ENCODE measurements at places on chromosomes 11 and 22.
A peak's percentile ranks its signal among the peaks of the same experiment; 100 is the strongest.

DNA sequence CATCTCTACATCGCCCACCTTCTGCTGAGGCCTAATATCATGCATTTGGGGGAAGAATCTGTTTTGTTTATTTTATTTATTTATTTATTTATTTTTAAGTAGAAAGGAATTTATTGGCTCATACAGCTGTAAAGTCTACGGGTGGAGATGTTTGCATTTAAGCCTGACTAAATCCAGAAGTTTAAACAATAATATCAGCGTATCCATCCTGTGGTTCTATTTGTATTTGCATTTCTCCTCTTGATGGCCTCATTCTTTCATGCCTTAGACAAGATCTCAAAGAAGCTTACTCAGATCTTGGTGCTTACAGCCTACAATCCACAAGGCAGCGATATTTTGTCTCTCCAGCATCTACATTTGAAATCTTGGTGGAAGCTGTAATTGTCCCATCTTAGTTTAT, 67.1 kb upstream of the CARD18 start:
- no peak for DNase-seq

DNA sequence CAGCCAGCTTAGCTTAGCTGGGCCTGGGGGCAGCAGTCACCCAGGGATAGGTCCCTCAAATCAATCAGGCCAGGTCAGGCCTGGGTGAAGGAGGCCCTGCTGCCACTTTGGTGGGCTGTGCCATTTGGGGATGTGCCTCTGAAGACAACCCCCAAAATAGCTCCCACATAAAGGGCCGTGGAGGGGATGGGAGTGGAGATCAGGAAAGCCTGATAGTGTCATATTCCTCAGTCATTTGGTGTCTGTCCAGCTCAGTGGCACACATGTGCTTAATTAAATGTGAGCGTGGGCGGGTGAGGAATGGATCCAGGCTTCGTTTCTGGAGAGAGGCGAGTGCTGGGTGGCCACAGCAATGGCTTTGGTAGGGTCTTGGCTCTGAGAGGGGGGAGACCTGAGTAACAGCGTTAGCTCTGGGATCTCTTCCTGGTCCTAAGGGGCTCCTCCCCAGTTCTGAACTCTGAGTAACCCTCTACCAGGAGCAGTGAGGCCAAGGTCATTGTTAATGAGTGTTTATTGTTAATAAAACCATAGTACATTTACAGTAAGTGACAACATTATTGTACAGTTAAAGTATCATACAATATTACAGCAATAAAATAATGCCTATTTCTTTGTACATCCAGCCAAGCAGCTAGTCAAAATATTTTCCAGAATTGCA, 45.2 kb downstream of the NAT10 start:
- no peak for DNase-seq

GRCh38 chr11:72146625-72147024, 11.1 kb downstream of the FOLR3 start:
- peak; percentile 40 for DNase-seq

GRCh38 chr11:56412396-56412795, at the start of gene OR5AL1:
Gene OR5AL1 (plus strand): TSS chr11:56412696.
- no peak for DNase-seq

GRCh38 chr11:46736146-46736545, 17.1 kb downstream of the F2 start:
- DNase-seq, result no peak

DNA sequence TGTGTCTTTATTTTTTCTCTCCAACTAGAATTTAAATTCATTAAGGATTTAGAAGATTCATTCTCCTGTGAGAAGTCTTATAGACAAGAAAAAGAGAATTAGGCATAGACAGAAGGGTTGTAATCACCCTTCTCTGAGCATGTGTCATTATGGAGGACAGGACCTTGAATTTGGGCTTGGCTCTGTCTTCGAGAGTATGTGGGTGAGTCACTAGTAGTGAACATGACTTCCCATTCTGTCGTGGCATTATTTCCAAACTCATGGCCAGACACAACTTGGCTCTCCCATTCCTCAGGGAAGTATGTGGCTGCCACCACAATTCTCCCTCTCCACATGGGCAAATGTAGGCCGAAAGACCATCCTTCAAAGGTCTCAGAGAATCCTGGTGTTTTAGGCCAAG, 14.3 kb upstream of the ANKK1 start:
- DNase-seq, result no peak

- DNase-seq, result no peak
Observed at GRCh38 chr11:57251037-57251436, 14.0 kb upstream of the APLNR start.

GRCh38 chr11:3130269-3131071, 34.6 kb downstream of the OSBPL5 start:
- DNase-seq, result no peak

DNA sequence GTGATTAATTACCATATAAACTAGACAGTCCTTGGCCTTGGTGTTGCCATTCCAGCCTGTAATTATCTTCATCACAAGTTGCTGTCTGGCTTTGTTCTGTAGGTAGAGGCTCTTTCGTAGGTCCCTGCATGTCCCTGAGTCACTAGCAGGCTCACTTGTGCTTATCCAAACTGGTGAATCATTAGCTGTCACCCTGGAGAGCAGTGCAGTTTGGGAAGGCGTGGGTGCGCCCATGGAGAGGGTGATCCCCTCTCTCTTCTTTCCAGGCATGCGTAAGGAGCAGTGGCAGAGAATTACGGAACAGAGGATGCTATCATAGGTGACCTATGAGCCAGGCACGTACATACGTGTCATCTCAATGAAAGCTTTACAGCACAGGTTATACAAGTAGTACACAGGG, 11.0 kb upstream of the EHF start:
- DNase-seq, result no peak

DNA sequence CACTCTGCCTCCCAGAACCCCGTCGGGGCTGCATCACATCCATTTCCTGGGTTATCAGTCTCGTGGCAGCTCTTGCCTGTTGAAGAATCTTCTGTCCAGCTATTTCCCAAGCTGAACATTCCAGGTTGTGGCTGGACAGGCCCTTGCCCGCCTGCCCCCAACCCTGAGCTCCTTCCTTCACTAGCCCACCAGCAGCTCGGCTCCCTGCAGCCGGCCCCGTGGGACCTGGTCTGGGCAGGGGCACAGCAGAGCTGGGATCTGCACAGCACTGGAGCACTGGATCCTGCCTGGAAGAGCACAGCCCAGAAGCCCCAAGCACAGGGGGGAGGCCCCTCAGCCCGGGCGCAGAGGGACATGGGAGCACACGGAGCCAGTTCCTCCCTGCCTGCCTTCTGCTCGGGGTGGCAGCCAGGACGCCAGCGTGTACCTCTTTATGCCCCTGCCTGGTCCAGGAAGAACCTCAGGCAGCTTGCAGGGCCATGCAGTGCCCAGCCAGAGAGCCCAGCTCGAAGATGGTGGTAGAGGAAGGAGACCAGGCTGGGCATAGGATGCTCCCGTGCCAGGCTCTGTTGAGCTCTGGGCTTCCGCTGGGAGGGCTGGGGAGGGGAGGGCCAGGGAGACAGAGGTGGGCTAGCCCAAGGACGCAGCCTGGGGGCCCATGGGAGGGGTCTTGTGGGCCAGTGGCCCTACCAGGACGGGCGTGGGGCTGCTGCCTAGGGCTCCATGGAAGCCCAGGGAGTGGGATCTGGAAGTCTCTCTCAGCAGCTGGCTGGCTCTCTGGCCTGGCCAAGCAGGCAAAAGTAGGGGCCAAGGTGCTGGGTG, 16.6 kb upstream of the GNB1L start:
- peak; percentile 2 for DNase-seq
